ENCODE measurements at places on chromosomes 12 and 14. TPM values are rescaled to one million over a fixed set of nuclear protein-coding genes. Genes with fewer than 3 reads are reported as not detected.

IKBIP gene
- 70.5 TPM for total RNA-seq

INSM2 gene
- not detected for total RNA-seq

CACNA1C gene
- 28.1 TPM for total RNA-seq

PRICKLE1 gene
- total RNA-seq: 3.6 TPM

IL23A gene
- total RNA-seq: 0.50 TPM

TIGAR gene
- 7.4 TPM for total RNA-seq

GYS2 gene
- total RNA-seq: not detected

BRI3BP gene
- 2.6 TPM for total RNA-seq

Data from smooth muscle cell of trachea (primary cell).